Left ventricle myocardium inferior (tissue), 1 donor: ENCODE measurements at places on chromosomes 5 and 9. TPM values are rescaled to one million over a fixed set of nuclear protein-coding genes. Genes with fewer than 3 reads are reported as not detected.

DNA sequence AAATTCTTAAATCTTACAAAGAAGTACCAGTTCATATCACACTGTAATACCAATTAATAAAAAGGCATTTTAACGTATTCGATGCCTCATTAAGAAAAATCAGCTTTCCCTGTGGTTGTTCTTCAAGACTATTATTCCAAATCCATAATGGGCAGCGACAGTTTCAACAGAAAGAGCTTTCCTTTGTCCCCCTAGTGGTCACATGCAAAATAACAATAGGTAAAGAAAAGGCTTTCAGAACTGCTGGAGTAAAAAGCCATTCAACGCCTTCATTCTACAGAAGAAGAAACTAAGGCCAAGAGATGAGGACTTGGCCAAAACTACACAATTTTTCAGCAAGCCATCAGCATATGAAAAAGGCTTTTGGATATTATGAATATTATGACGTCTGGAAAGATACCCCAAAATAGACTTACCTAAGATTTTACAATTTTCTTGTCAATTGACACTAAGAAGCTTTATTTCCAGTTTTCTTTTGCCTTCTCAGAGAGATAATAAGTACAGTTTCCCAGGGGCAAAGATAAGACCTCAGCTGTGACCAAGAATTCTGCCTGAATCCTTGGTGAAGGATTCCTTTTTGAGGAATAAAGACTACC is 6.7 kb upstream of the CDH6 start:
- DNase-seq: no peak

DNA sequence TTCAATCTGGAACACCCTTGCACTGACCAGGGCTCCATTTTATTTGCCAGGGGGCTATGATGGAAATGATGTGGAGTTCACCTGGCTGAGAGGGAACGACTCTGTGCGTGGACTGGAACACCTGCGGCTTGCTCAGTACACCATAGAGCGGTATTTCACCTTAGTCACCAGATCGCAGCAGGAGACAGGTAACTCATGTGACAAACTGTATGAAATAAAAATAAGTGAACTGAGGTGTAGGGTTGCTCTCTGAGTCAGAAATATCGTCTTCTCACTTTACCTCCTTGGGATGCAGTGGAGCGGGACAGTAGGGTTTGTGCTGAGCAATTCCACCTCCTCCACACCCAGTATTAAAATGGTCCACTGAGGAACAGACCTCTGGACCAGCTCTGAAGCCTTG is 22.1 kb downstream of the GABRP start:
- DNase-seq: no peak

GRCh38 chr5:3310541-3311261 is 284.9 kb upstream of the IRX1 start:
- no peak for DNase-seq

DNA sequence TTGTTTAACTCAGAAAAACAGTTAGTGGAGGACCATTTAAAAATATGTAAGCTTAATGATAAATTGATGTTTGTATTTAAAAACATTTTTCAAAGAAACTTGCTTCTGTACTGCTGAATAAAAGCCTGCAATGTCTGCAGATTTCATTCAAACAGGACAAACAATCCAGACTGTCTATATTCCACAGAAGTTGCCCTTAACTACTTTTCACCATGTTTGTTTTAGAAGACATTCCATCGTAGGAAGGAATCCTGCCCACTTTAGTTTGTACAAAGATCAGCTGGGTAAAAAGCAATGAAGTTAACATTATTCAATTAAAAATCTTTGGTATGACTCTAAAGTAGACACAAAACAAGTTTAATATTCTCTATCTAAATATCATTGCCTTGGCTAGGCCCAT is 195.7 kb upstream of the CCNH start:
- DNase-seq: no peak

- no peak for DNase-seq
Measured at GRCh38 chr9:94014066-94014654, 59.0 kb upstream of the BARX1 start.

GRCh38 chr5:130141659-130142320 is 237.5 kb downstream of the CHSY3 start:
- DNase-seq: no peak

GRCh38 chr5:142466195-142466971 is 141.6 kb upstream of the SPRY4 start:
- no peak for DNase-seq

- DNase-seq: no peak
Measured at GRCh38 chr5:42784132-42784531, 27.5 kb downstream of the CCDC152 start.

GRCh38 chr5:16296946-16297345 is 117.4 kb upstream of the MARCHF11 start:
- DNase-seq: no peak

DNA sequence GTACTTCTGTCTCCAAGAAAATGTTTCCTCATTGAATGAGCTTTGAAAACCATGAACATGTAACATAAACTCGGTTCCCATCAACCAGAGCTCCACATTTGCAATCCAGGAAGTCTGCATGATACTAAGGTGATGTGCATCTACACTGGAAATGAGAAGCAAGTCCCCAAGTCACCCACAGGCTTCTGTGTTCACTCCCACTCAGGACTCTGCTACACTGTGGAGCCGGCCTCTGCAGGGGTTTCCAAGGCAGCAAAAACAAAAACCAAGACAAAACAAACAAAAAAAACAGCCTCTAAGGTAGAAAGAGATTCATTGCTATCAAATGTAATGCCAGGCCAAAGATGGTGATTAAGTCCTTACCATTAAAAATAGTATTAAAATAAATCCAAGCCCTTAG is 593.7 kb downstream of the IRX1 start:
- no peak for DNase-seq

DNA sequence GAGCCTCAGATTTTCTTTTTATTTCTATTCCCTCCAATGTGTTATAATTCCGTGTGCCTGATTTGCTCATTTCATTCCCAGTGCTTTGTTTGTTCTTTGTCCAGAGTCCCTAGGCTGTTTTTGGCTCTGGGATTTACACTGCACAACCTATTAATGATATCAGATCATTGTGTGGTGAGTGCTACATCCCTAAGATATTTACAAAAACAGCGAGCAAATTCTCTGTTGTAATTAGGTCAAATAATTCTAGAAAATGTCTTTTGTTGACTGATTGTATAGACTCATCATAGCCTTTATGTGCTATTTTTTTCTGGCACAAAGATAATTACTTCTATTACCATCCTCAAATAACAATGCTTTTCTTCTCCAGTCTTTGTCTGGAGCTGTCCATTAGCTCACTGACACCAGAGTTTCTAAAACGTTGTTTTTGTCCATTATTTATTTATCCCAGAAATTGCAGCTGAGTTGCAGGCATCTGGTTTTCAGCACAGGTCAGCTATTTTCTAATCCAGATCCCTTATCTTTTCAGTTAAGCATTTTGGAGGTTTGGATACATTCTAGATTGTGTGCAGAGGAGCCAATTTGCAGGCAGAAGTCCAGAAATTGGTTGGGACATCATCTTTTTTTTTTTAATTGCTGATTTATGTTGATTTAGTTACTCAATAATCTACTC is 379.9 kb upstream of the DMAC1 start:
- no peak for DNase-seq

DNA sequence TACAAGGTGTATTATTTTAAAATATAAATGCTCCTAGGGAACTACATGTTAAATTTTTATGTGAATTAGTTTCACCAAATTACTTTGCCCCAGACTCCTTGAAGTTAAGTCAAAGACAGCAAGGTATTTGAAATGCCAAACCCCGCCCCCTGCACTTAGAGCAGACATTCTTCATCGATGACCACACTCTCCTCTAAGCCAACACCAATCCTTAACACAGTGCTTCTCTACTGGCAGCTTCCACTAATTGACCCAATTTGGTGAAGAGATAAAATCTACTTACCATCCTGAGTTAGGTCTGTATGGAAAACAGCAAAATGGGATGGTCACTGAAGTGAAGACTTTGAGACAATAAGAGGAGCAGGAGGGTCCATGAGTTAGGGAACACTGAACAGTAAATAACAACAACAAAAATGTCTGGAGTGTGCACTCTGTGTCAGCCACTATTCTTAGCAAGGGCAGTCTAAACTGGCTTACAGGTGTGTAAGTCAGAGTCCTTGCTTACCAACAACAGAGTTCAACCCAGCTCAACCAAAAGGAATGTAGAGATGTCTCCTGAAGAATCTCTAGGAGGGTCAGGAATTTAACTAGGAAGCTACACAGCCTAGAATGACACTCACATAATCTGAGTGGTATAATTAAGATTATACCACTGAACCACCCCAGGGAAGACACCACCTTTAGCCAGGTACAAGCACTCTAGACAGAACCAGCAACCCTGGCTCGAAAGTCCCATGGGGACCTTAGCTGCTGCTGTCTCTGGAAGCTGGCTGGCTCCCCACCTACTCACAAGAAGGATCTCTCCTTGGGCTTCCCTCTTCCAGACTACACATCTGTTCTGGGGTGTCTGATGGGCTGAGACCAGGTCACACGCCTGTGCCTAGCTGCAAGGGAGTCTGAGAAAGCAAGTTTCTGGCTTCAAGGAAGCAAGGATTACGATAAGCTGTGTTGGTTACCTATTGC is 8.8 kb upstream of the UBE2QL1 start:
- DNase-seq: no peak

DNA sequence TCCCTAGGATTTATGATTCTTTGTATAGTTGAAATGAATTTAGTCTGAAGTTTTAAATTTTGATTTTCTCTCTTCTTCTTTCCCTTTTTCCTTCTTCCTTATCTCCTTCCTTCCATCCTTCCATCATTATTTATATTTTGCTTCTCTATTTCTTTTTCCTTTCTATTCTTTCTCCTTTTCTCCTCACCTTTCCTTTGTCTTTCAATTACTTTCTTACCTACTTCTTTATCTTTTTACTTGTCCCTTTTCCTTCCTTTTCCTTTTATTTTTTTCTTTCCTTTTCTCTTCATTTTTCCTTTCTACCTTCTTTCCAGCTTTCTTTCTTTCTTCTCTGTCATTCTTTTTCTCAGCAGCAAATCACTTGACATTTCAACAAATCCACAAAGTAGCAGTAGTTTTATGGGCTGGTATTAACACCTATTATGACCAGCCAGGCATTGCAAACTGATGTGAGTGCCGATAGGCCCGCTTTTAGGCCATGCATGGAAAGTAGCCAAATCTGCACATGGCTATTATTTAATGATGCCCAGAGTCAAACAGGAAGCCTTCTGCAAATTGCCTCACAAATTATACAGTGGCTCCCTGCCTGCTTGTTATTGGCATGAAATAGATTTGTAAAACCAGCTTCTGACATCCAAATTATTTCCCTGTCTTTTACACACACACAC is 37.1 kb upstream of the NR3C1 start:
- DNase-seq: no peak

DNA sequence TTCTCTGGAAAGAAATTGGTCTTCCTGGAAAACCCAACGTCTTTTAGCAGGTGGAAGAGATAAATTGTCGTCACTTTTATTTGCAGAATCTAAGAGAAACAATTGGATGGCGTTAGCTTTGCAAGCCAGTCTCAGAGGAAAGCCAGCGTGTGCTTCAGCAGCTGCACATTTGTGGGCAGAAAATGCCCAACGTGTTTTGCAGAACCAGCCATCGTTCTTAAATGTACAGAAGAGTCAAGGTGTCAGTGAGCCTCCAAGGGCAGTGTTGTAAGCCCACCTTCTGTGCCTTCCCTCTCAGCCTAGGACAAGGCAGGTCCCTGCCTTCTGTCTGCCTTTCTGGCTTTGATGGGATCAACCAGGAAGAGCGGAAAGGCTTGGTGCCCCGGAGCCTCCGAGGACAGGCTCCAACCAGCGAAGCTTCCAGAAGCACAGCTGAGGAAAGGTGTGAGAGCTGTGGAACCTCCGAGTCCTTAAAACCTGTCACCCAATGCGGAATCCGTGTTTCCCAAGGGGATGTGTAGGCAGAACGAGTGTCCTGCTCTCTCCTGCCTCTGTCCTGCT is 116.0 kb upstream of the IRX2 start:
- no peak for DNase-seq

GRCh38 chr9:69317894-69318293 is 7.1 kb upstream of the ENTREP1 start:
- DNase-seq: no peak

DNA sequence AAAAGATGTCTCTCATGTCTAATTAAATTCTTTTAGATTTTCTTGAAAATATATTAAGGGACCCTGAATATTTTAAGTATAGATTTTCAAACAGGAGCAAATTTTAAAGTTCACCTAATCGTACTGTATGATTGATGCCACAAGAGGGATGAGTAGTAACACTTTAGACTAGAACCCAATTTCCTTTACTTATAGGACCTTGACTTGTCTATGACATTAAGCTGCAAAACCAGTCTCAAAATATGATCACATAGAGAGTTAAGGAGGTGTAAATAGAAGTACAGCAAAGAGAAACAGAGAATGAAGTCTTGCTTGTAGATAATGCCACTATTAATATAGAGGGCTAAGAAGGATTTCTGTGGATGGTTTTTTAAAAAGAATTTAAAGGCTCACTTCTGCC is 312.9 kb upstream of the PRR16 start:
- DNase-seq: no peak

DNA sequence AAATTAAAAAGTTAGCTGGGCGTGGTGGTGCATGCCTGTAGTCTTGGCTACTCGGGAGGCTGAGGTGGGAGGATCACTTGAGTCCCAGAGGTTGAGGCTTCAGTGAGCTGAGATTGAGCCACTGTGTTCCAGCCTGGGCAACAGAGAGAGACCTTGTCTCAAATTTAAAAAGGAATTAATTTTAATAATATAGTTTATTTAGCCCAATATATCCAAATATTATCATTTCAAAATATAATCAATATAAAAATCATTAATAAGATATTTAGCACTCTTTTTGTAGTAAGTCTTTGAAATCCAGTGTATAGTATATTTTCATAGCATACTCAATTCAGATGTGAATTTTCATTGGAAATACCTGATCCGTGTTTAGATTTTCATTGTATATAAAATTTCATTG is 43.2 kb upstream of the ORM1 start:
- DNase-seq: peak; percentile 3

DNA sequence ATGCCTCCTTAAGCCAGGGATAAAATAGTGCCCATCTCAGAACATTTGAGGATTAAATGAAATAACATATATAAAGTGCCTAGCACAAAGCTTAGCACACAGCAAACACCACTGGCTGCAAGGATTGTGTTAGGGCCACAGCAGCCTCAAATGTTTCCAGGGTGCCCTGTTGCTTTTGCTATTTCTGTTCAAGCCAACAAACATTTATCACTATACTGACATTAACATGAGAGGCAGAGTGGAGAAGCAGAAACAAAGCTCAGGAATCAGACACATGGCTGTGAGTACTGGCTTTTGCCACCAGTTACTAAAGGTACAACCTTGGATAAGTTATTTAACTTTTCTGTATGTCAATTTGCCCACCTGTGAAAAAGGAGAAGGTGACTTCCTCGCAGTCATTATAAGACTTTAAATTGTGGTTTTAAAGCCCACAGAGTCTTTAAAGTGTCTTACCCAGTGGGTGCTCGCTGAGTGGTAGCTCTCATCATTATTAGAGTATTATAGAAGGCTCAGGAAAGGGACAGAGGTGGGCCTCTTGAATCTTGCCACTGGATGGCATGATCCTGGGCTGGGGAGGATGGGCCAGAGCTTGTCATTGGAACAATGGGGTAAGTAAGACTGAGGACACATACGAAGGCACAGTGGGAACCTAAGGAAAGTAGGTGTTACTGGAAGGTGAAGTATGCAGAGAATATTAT is 98.2 kb downstream of the MARCHF3 start:
- DNase-seq: no peak

- no peak for DNase-seq
Measured at GRCh38 chr5:68303038-68303738, 87.6 kb downstream of the PIK3R1 start.

GRCh38 chr5:39863926-39864552 is 439.3 kb upstream of the DAB2 start:
- DNase-seq: no peak

Gene SLC6A7
- total RNA-seq: not detected

Gene NFIB
- total RNA-seq: 110 TPM

Gene PPP2R2B
- total RNA-seq: 0.11 TPM

Gene SLC36A3
- total RNA-seq: not detected

Gene OR2V2
- not detected for total RNA-seq
